Panc1 (cell line): ENCODE measurements at places on chromosomes 2 and 18.
A peak's percentile ranks its signal among the peaks of the same experiment; 100 is the strongest.

DNA sequence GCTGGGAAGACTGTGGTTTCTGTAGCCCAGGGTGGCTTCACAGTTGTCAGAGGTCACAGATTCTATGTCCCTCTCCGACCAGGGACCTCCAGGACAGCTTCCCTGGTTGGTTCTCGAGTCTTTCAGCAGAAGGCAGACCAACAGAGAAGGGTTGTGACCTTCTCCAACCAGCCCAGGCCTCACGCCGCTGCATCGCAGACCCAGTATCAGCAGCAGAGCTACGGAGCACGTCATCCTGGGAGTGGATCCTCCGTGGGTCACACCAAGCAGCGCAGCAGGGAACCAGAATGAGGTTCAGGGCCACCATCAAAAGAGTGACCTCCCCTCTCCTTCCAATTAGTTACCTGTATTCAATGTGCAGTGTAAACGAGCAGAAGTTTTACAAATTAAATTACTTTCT lies 49.3 kb downstream of the ST3GAL5 start:
- no peak for DNase-seq

DNA sequence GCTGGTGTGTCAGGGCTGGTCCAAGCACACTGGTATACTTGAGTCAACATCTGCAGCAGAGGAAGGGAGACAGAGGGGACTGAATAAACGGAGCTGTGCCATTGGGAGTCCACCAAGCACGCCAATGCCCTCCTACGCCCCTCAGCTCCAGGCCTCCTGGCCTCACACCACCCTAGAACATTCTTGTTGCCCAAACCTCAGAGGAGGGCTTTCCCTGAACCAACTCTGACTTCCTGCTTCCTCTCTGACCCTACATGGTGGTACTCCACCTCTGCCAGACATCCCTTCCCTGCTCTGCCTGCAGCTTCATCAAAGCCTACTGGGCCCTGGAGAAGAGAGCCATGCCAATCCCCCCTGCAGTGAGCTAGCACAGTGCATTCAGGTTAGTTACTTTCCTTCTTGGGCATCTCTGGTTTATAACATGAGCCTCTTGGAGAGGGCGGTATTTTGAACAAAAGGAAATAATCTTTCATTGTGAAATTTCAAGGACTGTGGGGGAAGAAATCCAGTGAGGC lies 54.4 kb downstream of the ZBTB7C start:
- no peak for DNase-seq

DNA sequence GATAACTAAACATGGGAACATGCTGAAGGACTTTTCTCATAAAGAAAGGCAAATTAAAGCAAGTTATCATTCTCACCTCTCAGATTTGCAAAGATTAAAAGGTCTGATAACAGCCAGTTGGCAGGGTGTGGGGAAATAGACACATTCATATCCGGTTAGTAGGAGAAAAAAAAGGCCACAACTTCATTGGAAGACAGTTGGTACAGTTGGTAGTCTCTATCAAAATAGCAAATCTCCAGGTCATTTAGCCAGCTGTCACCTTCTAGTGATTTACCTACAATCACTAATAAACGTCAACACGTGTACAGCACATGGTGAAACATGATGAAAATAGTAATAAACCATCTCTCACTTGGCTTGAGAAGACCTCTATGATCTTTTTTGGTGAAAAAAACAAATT lies 16.6 kb downstream of the INPP5D start:
- DNase-seq = no peak

GRCh38 chr2:210884227-210884626 lies 327.8 kb downstream of the CPS1 start:
- DNase-seq = no peak

DNA sequence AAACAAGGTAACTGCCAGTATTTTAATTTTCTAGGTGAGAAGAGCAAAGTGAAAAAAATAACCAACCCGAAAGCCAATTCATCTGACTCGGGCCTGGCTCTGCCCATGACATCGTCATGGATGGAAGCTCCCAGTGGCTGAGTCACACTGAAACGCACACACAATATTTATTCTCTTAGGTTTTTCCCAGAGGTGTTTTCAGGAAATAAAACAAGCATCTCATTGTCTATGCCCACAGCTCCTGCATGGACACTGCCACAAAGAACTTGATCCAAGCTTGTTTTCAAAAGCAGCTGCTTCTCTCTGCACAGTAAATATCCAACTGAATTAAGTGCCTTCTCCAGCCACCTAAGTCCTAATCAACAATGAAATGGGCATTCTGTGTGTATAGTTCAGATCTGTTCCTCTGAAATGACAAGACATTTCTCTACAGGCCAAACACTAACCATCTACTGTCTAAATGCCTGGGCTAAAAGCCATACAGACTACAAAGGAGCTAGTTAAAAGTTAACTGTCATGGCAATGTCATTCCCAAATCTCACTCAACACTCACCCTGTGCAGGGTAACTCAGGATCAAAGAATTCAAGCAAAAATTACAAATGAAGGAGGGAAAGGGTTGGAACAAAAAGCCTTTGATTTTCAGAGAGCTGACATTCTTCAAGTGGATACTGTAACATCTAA lies 62.9 kb downstream of the RPL31 start:
- peak; percentile 50 for DNase-seq

DNA sequence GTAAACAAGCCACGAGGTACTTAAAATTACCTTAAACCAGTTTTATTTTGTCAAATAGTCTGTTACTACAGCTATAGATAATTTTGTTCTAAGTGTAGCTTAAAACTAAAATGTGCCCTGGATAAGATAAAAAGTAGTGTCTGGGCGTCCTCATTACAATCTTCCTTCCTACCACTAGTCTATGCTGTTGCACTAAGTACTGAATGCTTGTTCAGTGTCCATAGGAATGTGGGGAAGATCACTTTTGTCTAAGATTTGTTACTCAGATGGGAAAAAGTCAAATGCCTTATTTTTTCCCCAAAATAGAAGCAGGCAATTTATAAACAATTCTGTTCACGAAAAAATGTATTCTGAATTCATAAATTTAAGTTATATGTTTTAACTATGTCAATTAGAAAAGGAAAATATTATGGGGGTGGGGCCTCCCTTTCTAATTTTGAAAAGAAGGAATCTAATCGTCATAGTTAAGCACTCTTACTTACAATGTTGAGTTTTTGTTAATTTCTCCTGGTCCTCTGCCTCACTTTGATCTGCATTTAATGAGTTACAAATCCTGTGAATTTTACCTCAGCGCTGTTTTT lies 140.4 kb upstream of the VRK2 start:
- peak; percentile 46 for DNase-seq

- DNase-seq = no peak
These were observed 1129.9 kb upstream of the GYPC start for GRCh38 chr2:125526093-125526492.

GRCh38 chr18:22167091-22167470 lies 2.3 kb upstream of the GATA6 start:
- no peak for DNase-seq

GRCh38 chr2:155599834-155600233 lies 732.7 kb downstream of the NR4A2 start:
- DNase-seq = no peak

DNA sequence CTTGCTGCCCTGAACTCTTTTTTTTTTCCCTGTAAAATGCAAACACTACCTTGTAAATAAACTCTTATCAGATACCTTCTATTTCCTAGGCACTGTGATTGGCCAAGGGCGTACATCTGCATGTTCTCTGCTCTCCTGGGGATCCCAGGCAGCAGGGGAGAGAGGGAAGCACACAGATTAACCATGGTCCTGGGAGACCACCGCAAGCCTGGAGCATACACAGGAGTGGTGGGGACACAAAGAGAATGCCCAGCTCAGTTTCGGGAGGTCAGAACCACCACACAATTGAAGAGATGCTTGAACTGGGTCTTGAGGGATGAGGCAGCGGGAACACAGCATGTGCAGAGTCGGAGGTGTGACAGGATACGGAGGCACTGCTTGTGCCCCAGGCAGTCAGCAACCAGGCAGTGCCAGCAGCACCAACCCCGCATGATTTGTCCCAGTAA lies 2.1 kb downstream of the GREB1 start:
- no peak for DNase-seq

DNA sequence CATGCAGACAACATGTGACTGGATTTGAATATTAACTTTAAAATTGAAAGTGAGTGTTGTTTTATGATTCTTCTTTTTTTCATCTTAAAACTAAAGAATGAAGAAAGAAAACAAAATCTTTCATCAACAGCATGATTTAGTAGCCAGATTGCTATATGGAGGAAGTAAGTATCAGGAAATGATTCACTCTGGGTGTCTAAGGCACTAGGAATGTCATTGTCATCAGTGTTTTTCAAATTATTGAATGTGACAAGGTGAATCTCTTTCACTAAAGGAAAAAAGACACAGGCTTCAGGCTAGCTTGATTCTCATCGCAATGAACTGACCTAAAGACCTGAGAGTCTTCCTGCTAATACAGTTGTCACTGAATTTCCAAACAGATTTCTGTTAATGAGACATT lies 430.1 kb downstream of the FBXO15 start:
- DNase-seq = peak; percentile 36

- DNase-seq = no peak
These were observed 91.9 kb upstream of the FOSL2 start for GRCh38 chr2:28300485-28301341.

DNA sequence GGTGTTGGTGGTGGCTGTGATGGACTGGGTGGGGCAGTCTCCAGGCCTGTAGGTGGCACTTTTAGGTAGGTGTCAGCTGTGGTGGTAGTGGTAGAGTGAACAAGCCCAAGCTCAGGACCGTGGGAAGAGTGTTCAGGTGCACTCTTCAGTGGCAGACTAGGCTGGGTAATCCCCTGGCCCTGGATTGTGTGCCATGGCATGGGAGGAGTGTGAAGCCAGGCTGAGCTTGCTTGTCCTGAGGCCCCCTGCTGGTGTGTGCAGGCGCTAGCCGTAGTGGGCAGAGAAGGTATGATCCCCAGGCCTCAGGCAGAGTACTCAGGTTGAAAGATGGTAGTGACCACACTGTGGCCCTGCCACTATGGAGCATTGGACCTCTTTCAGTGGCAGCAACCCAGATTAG lies 850.3 kb downstream of the DSC3 start:
- DNase-seq = no peak

- DNase-seq = no peak
These were observed 103.1 kb downstream of the MSTN start for GRCh38 chr2:189959450-189959849.

- no peak for DNase-seq
These were observed 407.1 kb downstream of the SPAG16 start for GRCh38 chr2:213691351-213691750.

DNA sequence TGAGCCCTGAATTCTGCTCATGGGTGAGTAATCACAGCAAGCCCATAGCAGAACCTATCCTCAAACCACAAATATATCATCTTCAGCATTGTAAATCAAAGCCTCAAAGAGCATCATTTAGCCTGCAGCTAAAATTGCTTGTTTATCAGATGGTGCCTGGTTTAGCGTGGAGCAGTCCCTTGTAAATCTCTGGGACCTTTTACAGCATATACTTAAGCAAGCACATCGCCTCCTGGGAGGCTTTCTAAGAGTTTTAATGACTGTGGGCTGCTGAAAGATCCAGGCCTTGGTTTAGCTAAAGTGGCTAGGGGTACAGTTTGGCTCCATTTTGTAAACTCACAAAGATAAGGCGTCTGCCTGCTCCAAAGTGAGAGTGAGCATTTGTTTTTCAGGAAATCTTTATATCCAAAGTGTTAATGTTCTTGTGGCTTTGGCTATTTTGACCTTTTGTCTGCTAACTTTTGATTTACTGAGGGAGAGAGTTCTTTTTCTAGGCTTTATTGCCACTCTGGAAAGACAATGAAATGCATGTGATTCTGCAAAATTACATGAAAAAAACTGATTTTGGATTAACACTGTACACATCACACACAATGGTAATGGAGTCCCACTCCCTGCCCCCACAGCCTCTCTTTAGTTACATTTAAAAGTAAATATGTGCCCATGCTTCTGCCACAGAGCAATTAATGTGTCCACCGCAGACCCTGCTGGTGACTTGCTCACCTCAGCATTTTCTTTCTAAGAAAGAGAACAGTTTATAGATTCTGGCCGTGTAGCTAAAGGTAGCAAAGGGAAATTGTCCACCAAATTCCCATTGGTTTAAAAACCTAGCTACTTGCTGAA lies 194.8 kb downstream of the LNPK start:
- no peak for DNase-seq

DNA sequence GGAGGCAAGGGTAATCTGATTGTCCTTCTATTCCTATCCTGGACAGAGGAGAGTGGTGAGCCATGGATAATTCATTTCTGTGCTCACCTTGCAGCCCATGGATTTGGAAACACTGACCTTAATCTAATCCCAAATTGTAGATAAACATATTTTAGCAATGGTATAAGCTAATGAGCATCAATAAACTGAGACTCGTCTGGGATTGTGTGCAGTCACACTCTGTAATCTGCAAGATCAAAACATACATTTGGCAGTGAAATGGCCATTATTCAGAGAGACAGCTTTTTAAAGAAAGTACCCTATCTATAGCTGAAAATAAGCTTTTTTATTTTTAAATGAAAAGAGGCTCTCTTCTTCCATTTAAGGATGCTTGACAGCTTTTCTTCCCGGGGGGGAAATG lies 506.5 kb downstream of the NRXN1 start:
- no peak for DNase-seq

DNA sequence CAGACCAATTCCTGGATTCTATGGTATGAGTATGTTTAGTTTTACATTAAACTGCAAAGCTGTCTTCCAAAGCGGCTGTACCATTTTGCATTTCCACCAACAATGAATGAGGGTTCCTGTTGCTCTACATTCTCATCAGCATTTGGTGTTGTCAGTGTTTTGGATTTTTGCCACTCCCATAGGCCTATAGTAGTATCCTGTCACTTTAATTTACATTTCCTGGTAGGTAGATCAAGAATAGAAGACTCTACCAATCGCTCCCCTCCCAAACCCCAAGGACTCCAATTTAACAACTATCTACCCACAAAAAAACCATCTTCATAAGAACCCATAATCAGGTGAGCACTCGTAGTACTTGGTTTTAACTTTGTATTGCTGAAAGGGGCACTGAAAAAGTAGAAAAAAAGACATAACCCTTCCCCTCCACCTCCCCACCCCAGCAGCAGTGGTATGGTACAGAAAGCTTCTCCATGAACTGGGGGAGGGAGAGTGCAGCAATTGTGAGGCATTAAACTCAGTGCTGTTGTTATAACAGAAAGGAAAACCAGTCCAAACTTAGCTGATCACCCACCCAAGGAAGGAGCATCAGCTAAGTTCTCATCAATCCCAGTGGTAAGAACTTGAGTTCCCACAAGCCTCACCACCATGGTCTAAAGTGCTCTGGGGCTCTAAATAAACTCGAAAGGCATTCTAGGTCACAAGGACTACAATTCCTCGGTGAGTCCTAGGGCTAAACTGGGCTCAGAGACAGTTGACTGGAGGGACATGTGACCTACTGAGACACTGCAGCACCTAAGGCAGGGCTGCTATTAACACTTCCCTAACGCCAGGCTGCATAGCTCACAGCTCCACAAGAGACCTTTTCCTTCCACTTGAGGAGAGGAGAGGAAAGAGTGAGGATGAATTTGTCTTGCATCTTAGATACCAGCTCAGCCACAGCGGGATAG lies 35.5 kb upstream of the CYTIP start:
- DNase-seq = no peak

GRCh38 chr2:128293870-128294455 lies 24.7 kb downstream of the HS6ST1 start:
- DNase-seq = no peak

- DNase-seq = no peak
These were observed 161.8 kb upstream of the SPRED2 start for GRCh38 chr2:65594150-65594549.

GRCh38 chr2:235779444-235779896 lies 285.6 kb downstream of the AGAP1 start:
- peak; percentile 46 for DNase-seq

- DNase-seq = no peak
These were observed 34.9 kb downstream of the SPATS2L start for GRCh38 chr2:200341376-200341775.

GRCh38 chr18:54557958-54558357 lies 33.1 kb upstream of the DYNAP start:
- no peak for DNase-seq
